Neural progenitor cell (in vitro differentiated cells): ENCODE measurements at places on chromosomes 5 and 9.
A peak's percentile ranks its signal among the peaks of the same experiment; 100 is the strongest.

GRCh38 chr9:12854221-12854620, 79.4 kb downstream of the LURAP1L start:
- DNase-seq = no peak

GRCh38 chr5:1944408-1944807, 61.7 kb upstream of the IRX4 start:
- DNase-seq = peak; percentile 45

DNA sequence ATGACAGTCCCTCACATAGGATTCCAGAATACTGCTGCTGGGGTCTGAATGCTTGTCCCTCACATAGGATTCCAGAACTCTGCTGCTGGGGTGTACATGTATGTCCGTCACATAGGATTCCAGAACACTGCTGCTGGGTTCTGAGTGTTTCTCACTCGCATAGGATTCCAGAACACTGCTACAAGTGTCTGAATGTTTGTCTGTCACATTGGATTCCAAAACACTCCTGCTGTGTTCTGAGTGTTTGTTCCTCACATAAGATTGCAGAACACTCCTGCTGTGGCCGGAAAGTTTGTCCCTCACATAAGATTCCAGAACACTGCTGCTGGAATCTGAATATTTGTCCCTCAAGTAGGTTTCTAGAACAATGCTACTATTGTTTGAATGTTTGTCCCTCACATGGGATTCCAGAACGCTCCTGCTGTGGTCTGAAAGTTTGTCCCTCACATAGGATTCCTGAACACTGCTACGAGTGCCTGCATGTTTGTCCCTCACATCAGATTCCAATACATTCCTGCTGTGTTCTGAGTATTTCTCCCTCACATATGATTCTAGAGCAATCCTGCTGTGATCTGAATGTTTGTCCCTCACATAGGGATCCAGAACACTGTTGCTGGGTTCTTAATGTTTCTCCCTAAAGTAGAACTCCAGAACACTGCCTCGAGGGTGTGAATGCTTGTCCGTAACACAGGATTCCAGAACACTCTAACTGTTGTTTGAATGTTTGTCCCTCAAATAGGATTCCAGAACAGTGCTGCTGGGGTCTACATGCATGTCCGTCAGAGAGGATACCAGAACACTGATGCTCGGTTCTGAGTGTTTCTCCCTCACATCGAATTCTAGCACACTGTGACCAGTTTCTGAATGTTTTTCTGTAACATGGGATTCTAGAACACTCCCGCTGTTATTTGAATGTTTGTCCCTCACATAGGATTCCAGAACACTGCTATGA, 200.4 kb downstream of the FOXD4L6 start:
- DNase-seq = no peak

- peak; percentile 87 for DNase-seq
Measured at GRCh38 chr5:140358738-140359310, 1.2 kb upstream of the SLC4A9 start.

- DNase-seq = no peak
Measured at GRCh38 chr9:124137944-124138335, 119.8 kb upstream of the NEK6 start.
